CD4-positive, alpha-beta T cell treated with Interleukin-17A for 1 hour (primary cell): ENCODE measurements at places on chromosomes 1 and 21.

- no peak for DNase-seq
These were observed 85.9 kb downstream of the PGM1 start for GRCh38 chr1:63679076-63679475.

DNA sequence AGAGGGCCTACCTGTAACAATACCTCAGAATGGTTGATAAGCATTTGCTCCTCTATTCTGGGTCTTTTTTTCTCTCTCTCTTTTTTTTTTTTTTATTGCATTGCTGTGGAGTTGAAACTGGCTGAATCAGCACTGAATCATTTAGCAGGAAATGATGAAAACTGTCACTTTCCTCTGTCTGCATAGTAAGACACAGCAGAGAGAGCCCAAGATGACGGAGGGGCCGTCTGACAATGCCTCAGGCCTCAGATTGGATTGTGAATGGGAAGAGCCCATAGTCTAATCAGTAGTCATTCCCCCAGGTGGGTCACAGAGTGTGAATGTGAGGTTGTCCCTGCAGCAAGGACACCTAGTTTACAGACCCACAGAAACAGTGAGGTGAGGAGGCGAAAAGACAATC is 193.2 kb upstream of the PLXNA2 start:
- DNase-seq: no peak

GRCh38 chr1:86640161-86640670 is 64.2 kb upstream of the SH3GLB1 start:
- no peak for DNase-seq

DNA sequence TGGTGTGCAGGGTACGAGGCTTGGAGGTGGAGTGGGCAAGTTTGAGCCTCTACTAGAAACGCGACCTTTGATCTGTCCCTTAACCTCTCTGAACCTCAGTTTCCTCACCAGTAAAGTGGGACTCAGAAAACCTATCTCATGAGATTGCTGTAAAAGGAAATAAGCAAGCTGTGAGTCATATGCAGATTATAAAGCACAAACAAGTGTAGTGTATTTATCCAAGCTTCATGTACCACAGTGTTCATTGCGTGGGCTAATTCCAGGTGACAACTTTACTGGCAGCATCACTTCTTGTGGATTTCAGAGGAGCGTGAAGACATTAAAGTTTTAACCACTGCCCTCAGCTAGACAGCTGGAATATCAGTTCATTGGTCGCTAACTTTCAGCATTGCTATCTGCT is 44.4 kb downstream of the ZNF697 start:
- no peak for DNase-seq

DNA sequence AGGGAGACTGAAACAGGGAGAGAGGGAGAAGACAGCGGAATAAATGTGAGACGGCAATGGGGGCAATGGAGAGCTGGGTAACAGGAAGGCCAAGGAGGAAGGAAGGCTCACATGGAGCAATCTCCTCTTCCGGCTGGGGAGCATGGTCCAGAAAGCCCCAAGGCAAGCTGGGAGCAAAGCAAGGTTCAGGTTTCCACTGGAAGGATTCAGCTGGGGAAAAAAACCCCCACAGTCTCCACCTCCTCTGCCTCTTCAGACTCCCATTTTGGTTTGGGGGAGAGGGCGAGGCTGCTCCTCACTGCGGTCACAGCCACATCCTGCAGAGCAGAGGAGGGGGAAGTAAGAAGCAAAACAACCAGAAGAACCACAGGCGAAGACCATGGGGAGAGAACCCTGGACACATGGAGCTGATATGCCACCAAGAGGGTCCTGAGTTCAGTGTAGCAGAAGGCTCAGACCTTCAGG is 650 bp downstream of the TNFAIP8L2 start:
- peak; percentile 74 for DNase-seq

GRCh38 chr1:180184041-180184440 is 29.4 kb downstream of the QSOX1 start:
- DNase-seq: no peak

DNA sequence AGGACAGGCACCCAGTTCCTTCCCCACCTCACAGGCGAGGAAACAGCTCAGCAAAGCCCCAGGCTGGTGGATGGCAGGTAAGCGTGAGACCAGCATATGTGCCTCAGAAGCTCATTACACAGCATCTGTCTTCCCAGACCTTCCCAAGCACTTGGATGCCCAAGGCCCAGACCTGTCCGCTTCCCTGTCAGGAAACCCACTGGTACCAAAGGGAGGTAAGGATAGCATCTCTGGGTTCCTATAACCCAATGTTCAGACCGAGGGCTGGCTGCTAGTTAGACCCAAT is 3.3 kb downstream of the POFUT2 start:
- DNase-seq: no peak

DNA sequence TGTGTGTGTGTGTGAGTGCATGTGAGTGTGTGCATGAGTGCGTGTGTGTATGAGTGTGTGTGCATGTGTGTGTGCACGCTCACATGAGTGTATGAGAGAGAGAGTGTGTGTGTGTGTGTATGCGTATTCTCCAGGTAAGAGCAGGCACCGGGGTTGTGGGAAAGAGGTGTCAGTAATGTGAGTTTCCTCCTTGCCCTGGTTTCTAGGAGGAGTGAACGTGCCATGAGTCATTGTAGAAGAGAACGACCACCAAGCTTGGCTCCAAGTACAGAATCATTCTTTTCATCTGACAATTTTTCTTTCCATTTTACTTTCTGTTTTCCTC is 79.1 kb downstream of the POFUT2 start:
- no peak for DNase-seq

- no peak for DNase-seq
These were observed 47.8 kb upstream of the PRDM2 start for GRCh38 chr1:13652238-13652637.

- DNase-seq: no peak
These were observed 16.3 kb upstream of the IFNLR1 start for GRCh38 chr1:24203404-24203803.

DNA sequence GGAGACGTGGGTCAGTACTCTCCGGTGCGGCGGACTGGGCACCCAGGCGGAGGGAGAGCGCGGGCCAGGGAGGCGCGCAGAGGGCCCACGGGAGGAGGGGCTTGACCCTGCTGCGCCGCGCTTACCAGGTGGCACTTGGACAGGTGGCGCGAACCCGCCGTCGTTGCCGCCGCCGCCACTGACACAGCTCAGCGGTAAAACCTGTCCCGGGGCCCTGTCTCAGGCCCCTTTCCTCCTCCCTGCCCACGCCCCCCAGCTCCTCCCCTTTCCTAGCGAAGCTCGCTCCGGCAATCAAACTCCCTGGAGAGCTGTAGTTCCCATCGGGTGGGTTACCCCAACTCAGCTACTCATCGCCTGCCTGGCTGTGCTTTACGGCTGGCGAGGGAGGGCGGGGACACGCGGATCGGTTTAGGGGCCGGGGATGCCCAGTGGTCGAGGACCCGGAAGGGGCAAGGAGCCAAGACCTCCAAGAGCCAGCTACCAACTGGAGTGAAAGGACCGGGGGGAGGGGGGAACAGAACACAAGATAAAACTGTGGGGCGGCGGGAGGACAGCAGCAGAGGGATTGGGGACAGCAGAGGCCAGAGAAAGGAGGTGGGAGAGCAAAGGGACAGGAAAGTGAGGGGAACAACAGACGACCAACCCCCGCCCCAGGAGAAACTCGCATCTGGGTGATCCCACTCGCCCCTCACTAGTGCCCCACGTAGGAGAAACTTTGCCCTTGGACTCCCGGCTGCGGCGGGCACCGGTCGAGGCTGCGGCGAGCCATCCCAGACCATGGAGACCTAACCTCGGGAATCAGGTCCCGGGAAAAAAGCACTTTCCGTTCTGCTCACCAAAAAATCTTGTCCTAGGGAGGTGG is 2.9 kb downstream of the GFI1 start:
- peak; percentile 44 for DNase-seq

- DNase-seq: no peak
These were observed 2.1 kb upstream of the PAX7 start for GRCh38 chr1:18628511-18628910.

DNA sequence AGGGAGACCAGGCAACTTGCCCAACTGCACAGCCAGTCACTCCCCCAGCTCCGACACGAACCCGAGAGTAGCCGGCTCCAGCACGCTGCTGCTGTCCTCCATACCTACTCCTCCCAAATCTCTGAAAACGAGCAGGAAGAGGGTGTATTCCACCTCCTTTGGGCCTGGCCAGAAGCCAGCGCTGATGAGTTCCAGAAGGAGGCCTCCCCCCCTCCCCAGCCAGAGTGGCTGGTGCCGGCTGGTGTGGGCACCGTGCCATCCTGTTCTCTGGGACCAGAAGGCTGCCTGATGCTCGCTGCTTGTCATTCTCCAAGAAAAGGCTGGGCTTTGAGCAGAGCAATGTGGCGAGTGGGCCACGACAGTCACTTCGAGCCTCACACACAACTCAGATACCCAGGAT is 22.2 kb downstream of the KCNN3 start:
- no peak for DNase-seq

DNA sequence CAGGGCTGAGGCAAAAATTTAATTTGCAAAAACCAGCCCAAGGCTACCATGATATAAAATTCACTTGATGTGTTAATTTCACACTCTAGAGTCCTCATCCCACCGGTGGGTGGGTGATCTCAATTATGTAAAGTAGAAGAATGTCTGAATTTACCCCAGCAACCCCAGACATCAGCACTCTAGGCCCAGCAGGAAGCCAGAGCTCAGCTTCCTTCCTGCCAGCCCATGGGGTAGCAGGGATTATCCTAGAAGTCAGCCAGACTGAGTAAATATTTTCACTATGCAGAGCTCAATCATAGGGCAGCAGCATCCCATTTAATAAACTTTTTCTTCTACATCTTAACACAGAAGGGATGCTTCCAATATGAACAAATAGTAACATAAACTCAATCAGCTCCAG is 71.0 kb downstream of the SIPA1L2 start:
- no peak for DNase-seq

GRCh38 chr21:42676808-42677207 is 23.4 kb downstream of the PDE9A start:
- no peak for DNase-seq

DNA sequence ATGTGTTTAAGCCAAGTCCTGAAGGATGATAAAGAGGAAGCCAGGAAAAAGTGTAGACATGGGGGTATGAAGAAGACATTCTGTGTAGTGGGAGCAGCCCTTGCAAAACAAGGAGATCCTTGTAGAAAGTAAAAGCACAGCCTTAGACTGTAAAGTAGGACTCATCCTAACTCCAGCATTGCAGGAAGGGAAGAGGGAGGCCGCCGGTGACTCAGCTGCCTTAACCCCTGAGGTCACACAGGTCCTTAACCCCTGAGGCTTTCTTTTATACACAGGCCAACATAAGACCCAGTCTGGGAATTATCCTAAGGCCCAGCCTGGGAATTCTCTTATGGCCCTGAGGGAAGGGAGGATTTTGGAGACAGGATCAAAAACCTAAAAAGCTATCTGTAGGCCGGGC is 18.0 kb downstream of the PGM1 start:
- no peak for DNase-seq

- no peak for DNase-seq
These were observed 31.1 kb downstream of the ATP2B4 start for GRCh38 chr1:203657748-203658134.

DNA sequence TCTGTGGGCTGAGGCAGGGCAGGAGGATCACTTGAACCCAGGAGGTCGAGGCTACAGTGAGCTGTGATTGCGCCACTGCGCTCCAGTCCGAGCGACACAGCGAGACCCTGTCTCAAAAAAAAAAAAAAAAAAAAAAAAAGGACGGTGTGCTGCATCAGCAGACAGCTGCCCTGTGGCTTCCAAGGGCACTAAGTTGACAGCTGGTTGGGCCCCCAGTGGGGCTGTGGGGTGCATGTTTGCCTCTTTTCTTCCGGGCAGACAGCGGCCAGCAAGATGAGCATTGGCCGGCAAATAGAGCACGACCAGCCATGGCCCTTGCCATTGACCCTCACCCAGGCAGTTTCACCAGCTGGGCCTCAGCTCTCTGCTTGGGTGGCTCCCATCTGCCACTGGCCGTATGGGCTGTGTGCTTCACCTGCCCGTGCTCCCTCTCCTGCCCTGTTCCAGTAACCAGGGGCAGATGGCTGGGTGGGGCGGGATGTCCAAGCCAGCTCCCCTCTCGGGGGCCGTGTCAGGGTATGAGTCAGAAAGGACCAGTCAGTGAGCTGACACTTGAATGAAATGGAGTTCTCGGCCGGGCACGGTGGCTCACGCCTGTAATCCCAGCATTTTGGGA is 12.3 kb upstream of the SLC25A34 start:
- DNase-seq: no peak

DNA sequence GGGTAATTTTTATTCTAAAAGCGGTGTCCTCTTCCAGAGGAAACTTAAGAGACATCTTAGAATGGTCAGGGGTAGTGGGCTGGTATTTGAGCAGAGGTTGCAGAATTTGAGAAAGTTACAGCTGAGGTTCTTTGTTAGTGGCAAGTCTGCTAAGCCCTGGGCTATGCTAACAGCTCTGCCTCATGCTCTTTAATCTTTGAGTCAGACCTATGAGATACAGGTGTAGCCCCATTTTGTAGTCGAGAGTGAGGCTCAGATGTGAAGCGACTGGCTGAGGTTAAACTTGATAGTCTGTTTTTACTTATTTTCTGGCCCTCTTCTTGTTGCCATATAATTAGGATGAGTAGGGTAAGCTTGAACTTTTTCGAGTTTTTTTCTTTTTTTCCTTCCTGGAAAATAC is 4.7 kb downstream of the HMGN2 start:
- DNase-seq: no peak

DNA sequence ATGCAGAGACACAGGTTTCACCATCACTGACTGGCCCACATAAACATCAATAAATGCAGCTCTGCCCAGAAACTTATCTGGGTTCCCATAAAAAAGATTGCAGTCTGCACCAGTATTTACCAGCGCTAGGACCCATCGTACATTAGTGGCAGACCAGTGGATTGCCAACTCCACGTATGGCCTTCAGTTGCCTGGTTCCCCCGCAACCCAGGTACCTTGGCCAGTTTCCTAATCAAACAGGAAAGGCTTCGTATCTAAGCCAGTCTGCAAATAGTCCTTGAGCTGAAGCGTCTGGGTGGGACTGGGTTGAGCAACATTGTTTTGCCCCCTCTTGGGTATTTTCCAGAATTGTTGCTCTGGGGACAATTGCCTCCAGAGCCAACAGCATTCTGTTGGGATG is 1639.3 kb downstream of the MRPL39 start:
- DNase-seq: no peak

DNA sequence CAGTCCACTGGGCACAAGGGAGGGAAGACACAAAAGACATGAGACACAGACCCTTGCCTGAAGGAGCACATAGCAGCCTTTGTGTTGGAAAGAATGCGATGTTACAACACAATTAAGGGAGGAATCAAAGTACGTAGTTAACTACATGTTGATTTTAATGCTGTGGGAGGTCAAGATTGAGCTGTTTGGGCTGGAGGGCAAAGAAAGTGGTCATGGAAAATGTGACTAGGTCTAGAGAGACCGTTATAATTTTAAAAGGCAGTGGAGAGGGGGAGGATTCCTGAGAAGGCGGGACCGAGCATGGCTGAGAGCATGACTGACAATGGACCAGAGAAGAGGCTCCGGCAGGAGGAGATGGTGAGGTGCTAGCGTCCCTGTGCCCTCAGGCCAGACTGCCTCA is 111.8 kb upstream of the ATP1A1 start:
- DNase-seq: no peak
